Adipose tissue (tissue), 3 donors: ENCODE measurements at places on chromosomes 1 and 21. TPM values are rescaled to one million over a fixed set of nuclear protein-coding genes. Genes with fewer than 3 reads are reported as not detected.

The RHBG gene
- polyA plus RNA-seq, result not detected

The OBSCN gene
- 7.9 TPM for polyA plus RNA-seq

The PPP1R15B gene
- 41.6 TPM for polyA plus RNA-seq

The TEX38 gene
- polyA plus RNA-seq, result not detected

The VTCN1 gene
- polyA plus RNA-seq, result 13.3 TPM

The ADAMTSL4 gene
- polyA plus RNA-seq, result 56.0 TPM

The HSF2BP gene
- polyA plus RNA-seq, result 0.27 TPM

The ASCL5 gene
- not detected for polyA plus RNA-seq

The CYP4A11 gene
- not detected for polyA plus RNA-seq

The TMCC2 gene
- polyA plus RNA-seq, result 3.1 TPM

The PTPN14 gene
- 2.0 TPM for polyA plus RNA-seq

The OR2L5 gene
- not detected for polyA plus RNA-seq

The SV2A gene
- 0.94 TPM for polyA plus RNA-seq

The RHD gene
- not detected for polyA plus RNA-seq

The TBCE gene
- polyA plus RNA-seq, result 9.5 TPM

The AADACL3 gene
- not detected for polyA plus RNA-seq

The TNFSF4 gene
- polyA plus RNA-seq, result 1.2 TPM

The NBPF12 gene
- polyA plus RNA-seq, result 6.4 TPM

The VAV3 gene
- 2.2 TPM for polyA plus RNA-seq

The C1orf94 gene
- not detected for polyA plus RNA-seq

The MRPL55 gene
- 45.7 TPM for polyA plus RNA-seq

The COL9A2 gene
- polyA plus RNA-seq, result 2.8 TPM

The AVPR1B gene
- polyA plus RNA-seq, result not detected

The RAB29 gene
- polyA plus RNA-seq, result 17.4 TPM

The CHIA gene
- not detected for polyA plus RNA-seq

The F5 gene
- 0.67 TPM for polyA plus RNA-seq

The USP16 gene
- polyA plus RNA-seq, result 21.0 TPM

The FCGR1A gene
- polyA plus RNA-seq, result 9.6 TPM

The SAMSN1 gene
- 20.5 TPM for polyA plus RNA-seq

The PAQR6 gene
- 0.67 TPM for polyA plus RNA-seq

The DMBX1 gene
- 0.16 TPM for polyA plus RNA-seq

The DAB1 gene
- 0.25 TPM for polyA plus RNA-seq
